ENCODE measurements at places on chromosomes 11 and 22.

- no peak for DNase-seq
These were observed 26.2 kb downstream of the ZBED4 start for GRCh38 chr22:49879871-49880270.

GRCh38 chr22:17086788-17087497 lies 2.1 kb downstream of the IL17RA start:
- no peak for DNase-seq

GRCh38 chr11:46242952-46243795 lies 34.3 kb upstream of the CREB3L1 start:
- peak; percentile 87 for DNase-seq

GRCh38 chr11:63610604-63611394 lies 3.4 kb downstream of the PLAAT3 start:
- DNase-seq, result no peak
